Astrocyte of the spinal cord (primary cell): ENCODE measurements at places on chromosomes 7 and 10.

DNA sequence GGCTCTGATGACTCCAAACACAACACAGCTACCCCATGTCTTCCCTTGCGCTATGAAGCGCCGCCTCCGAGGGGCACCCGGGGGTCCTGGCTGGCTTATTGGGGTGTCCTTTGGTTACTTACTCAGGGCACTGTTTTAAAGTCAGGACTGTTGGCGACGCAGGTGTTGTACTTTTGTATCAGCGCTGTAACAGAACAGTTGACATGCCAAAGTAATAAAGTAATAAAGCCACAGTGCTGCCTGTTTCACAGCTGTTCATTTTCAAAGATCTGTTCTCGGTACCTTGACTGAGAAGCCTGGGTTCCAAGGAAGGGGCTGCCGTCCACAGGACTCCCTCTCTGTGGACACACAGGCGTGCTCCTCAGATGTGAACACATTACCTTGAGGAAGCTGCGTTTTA is 64.1 kb downstream of the WDR37 start:
- DNase-seq, result peak; percentile 1

- no peak for DNase-seq
Observed at GRCh38 chr10:130766071-130766470, 545.5 kb downstream of the TCERG1L start.

GRCh38 chr10:104581884-104582601 is 59.0 kb upstream of the SORCS3 start:
- peak; percentile 88 for DNase-seq

GRCh38 chr7:46256870-46257661 is 336.0 kb upstream of the IGFBP3 start:
- no peak for DNase-seq

DNA sequence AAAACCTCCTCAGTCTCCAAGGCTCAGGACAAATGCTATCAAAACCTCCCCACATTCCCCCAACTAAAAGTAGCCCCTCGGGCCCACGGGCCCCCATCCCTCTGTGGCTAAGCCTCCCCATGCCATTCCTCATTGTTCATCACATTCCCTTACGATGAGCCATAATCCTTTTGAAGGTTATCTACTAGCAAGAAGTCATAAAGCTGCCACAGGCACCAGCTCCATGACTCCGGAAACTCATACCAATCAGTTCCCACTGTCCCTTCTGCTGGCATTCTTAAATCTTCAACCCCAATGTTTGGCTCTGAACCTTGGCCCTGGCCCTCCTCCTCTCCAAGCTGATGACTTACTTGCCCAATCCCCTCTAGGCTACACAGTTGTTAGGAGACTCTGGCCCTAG is 19.4 kb upstream of the TM9SF3 start:
- peak; percentile 14 for DNase-seq

GRCh38 chr10:76422769-76423168 is 991.3 kb downstream of the LRMDA start:
- peak; percentile 42 for DNase-seq

GRCh38 chr10:16987206-16987621 is 142.4 kb downstream of the CUBN start:
- DNase-seq, result peak; percentile 94

DNA sequence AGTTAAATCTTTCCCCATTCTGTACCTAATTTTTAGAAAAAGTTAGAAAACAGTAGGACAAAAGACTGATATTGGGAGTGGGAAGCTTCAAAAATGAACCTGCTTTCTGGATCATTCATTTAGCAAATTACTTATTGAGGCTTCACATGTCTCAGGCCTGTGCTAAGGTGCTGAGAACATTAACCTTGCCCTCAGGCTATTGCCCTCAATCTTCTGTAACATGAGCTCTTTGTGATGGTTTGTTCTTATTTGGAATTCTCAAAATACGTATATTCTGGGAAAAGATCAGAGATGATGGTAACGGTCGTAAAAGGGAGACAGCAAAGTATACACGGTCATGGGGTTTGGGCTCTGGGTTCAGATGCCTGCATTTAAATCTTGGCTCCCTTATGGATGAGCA is 39.5 kb upstream of the PRKG1 start:
- no peak for DNase-seq

GRCh38 chr10:35940141-35941041 is 298.3 kb upstream of the FZD8 start:
- DNase-seq, result peak; percentile 24

DNA sequence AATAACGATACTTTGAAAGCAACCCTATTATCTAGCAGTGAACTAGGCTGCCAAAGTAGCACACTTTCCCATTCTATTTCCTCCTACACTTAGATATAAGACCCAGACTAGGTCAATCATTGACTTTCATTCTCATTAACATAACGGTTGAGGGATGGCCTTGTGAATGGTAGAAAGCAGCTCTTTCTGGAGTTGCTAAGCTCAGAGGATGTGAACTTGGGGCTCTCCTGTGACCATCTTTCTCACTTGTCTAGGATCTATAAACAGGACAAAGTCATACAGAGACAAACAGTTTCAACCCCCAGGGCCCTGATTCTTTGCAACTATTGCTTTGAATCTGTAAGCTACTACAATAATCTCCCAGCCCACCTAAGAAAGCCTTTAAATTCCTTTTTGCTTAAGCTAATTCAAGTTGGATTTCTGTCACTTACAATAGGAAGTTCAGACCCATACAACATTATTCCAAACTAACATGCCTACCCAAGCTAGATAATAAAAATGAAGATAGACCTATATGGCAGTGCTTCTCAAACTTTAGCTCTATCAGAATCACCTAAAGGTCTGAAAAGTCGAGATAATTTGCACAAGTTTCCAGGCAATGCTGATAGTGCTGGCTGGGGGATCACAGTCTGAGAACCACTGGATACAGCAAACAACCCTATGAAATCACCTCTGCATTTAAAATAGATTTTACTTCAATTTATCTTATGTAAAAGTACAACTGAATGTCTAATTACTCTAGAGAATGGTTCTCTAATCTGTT is 16.7 kb downstream of the P4HA1 start:
- DNase-seq, result no peak

- no peak for DNase-seq
Observed at GRCh38 chr7:11934796-11935195, 102.8 kb upstream of the THSD7A start.

DNA sequence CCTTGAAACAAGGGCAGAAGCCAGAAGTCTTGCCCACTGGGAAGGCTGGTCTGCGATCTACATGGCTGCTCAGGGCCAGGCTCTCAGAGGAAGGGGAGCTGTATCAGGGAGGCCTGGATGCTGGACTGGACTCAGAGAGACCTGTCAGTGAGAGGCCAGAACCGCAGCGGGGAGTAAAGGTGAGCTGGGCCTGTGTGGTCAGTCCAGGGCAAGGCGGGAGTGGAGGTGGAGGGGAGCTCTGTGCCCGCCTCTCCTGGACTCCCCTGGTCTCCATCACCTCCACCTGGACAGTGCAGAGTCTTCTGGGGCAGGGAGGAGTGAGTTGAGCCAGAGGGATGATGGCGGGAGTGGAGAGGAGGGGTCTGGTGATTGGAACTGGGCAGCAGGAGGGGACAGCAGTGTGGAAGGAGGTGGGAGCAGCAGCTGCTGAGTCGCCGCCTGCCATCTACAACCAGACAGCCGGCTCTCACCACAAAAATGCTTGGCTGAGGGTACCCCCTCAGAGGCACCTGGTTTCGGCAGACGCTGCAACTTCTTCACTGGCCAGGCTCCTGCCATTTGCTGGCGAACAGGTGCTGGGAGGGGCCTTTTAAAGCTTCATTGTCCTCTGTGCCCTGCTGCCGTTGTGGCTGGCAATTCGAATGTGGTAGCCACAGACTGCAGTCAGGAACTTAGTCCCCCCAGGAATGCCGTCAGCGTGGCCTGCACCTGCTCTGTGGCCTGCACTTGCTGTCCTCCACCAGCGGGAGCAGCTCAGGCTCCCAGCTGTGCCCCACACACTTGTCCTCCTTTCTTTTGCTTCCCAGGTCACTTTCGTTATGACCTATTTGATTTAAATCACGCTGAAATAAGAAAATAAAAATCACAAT is 3.5 kb downstream of the RASSF4 start:
- no peak for DNase-seq

DNA sequence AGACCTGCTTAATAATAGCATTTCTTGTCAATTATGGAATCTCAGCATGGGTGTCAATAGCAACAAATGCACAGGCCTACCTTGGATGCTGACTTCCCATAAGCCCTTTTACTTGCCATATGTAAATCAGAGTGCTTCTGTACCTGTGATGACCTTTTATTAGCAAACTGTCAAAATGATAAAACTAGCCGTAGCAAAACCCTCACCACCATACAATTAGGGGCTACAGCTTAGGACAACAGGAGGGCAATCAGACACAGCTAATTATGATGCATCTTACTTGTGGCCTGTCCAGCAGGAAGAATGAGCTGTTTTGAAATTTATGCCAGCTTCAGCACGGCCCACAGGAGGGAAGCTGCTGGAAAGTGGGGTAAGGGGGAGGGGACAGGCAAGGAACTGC is 201.6 kb downstream of the TAX1BP1 start:
- DNase-seq, result no peak

- DNase-seq, result peak; percentile 96
Observed at GRCh38 chr7:45978010-45978681, 57.1 kb upstream of the IGFBP3 start.

DNA sequence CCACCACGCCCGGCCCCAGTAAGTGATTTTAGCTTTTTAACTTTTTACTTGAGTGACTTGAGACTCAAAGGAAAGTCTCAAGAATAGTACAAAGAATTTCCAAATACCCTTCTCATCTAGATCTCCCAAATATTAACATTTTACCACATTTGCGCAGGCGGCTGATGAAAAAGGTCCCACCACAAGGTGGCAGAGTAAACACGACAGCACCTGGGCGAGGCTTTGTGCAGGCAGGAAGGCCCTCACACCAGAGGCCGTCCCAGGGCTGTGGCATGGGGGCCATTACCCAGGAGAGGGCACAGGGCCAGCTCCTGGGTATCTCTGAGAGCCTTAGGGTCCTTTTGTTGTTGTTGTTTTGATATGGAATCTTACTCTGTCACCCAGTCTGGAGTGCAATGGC is 50.0 kb upstream of the WIPI2 start:
- no peak for DNase-seq
